ENCODE measurements at places on chromosomes 4 and X.

DNA sequence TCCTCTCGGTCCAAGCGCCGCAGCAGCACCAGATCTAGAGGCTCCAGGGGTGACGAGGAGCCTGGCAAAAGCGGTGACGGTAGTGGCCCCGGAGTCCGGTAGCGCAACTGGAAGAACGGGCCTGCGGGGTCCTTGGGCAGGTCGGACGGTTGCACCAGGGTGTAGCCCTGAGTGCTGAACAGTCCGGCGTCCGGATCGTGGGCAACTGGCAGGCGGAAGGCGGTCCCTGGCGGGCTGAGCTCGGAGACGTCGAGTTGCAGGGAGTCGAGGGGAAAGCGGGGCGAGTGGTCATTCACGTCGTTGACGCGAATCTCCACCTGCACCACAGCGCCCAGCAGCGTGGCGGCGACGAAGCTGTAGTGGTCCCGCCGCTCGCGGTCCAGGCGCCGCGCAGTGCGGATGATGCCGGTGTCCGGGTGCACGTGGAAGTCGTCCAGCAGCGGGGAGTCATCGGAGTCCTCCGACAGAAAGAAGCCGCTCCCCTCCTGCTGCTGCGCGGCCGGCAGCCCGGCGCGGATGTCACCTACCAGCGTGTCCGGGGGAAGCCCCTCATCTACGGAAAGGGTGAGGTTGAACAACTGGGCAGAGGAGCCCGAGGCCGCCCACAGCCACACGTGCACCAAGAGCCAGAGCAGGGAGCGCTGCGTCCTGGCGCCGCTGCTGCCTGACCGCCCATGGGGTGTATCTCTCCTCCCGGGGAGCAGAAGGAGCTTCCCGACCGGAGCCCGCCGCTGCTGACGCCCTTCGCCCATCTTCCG, 837 bp downstream of the DCHS2 start:
- DNase-seq: no peak
- no peaks in the 10 kb centered on the region for H3K36me3 ChIP-seq
- H3K4me1 ChIP-seq: no peaks in the 10 kb centered on the region
- H3K27ac ChIP-seq: no peak overlapping the region

- no peaks in the 10 kb centered on the region for H3K27me3 ChIP-seq
- peaks cover 13% of the 10 kb centered on the region for H3K36me3 ChIP-seq
- H3K4me1 ChIP-seq: no peaks in the 10 kb centered on the region
- H3K4me3 ChIP-seq: no peak overlapping the region
These were observed 31.2 kb downstream of the CCNI start for GRCh38 chr4:77044461-77045150.

DNA sequence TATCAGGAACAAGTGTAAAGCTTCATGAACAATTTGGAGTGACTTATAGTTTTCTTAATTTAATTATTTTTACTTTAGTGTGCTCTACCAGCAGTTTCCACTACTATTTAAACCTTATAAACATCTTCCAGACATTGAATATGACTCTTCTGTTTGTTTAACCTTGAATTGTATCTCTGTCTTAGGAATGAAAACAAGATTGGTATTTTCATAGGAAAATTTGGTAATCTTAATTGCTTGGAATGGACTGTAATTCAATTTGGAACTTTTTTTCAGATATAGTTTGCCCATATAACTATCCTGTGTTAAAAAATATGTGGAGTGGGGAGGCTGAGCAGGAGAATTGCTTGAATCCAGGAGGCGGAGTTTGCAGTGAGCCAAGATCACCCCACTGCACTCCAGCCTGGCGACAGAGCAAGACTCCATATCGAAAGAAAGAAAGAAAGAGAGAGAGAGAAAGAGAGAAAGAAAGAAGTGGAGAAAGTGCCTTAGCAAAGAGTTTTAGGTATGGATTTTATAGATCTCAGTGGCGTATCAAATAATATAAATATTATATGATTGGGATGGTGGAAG, 242.4 kb downstream of the BMPR1B start:
- no peaks in the 10 kb centered on the region for H3K4me1 ChIP-seq
- no peak overlapping the region for H3K4me3 ChIP-seq
- no peak overlapping the region for H3K27ac ChIP-seq
- no peaks in the 10 kb centered on the region for H3K36me3 ChIP-seq

GRCh38 chrX:123311486-123311885, 127.4 kb downstream of the GRIA3 start:
- no peaks in the 10 kb centered on the region for H3K36me3 ChIP-seq
- H3K27ac ChIP-seq: no peak overlapping the region
- no peaks in the 10 kb centered on the region for H3K27me3 ChIP-seq
- DNase-seq: no peak
- no peaks in the 10 kb centered on the region for H3K4me1 ChIP-seq
- H3K4me3 ChIP-seq: no peak overlapping the region

- no peak for DNase-seq
- H3K27me3 ChIP-seq: no peaks in the 10 kb centered on the region
- no peaks in the 10 kb centered on the region for H3K4me1 ChIP-seq
- no peaks in the 10 kb centered on the region for H3K36me3 ChIP-seq
- no peak overlapping the region for H3K4me3 ChIP-seq
These were observed 23.7 kb downstream of the ACSL1 start for GRCh38 chr4:184801781-184802696.

GRCh38 chr4:56976283-56976836, 1.0 kb downstream of the NOA1 start:
- peak overlapping the region; percentile 91 for H3K4me3 ChIP-seq
- H3K27me3 ChIP-seq: no peaks in the 10 kb centered on the region
- no peak for DNase-seq
- peaks cover 38% of the 10 kb centered on the region for H3K4me1 ChIP-seq

GRCh38 chr4:120704538-120704937, 218.0 kb downstream of the PRDM5 start:
- H3K27ac ChIP-seq: no peak overlapping the region
- no peaks in the 10 kb centered on the region for H3K27me3 ChIP-seq
- H3K4me1 ChIP-seq: no peaks in the 10 kb centered on the region
- H3K36me3 ChIP-seq: no peaks in the 10 kb centered on the region
- H3K4me3 ChIP-seq: no peak overlapping the region

DNA sequence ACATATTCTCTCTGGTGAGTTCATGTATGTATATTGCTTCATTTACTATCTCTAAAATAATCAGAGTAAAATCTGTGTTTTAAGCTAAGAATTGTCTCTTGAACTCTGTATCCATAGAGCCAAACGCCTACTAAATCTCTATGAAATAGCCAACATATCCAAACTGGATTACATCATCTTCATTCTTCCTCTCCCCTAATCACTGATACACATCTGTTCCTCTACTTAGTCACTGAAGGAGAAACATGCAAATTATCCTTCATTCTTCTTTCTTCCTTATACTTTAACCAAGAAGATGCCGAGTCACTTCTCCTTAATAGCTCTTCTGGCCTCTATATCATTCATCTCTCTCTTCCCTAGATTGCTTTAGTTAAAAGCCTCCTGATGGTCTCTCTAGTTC, 630.4 kb upstream of the FTHL17 start:
- H3K4me3 ChIP-seq: no peak overlapping the region
- H3K36me3 ChIP-seq: no peaks in the 10 kb centered on the region
- H3K27me3 ChIP-seq: no peaks in the 10 kb centered on the region
- H3K4me1 ChIP-seq: no peaks in the 10 kb centered on the region
- no peak overlapping the region for H3K27ac ChIP-seq

DNA sequence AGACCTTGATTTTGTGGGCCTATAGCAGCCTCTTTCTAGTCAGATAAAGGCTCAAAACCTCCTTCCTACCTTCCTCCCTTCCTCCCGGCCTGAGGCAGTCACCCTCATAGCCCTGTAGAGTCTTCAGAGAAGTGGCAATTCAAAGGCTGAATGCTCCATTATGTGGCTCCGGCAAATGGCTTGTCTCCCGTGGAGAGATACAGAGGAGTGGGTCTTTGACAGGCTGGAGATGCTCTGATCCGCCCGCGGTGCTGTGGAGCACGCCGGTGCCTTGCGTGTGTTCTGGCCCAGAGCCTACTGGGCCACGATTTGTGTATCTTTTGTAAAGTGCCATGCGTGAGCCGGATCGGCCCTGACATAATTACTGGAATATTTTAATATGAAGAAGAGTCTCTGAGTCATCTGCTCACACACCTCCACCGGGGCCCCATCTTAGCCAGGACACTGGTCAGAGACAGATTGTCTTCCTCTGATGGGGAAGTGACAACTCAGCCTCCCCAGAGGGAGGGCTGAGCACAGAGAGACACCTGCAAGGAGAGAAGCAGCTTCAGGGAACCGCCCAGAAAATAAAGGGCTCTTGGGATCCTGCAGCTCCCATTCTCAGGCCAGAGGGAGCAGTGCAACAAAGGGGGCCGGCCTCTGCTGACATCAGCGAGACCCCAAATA, 88.7 kb downstream of the DCTD start:
- no peaks in the 10 kb centered on the region for H3K36me3 ChIP-seq
- H3K4me1 ChIP-seq: no peaks in the 10 kb centered on the region
- no peak for DNase-seq
- no peaks in the 10 kb centered on the region for H3K27me3 ChIP-seq
- H3K27ac ChIP-seq: no peak overlapping the region
- no peak overlapping the region for H3K4me3 ChIP-seq

GRCh38 chrX:120790118-120790517, 85.5 kb downstream of the CT47B1 start:
- no peaks in the 10 kb centered on the region for H3K27me3 ChIP-seq
- peak; percentile 7 for DNase-seq
- H3K4me1 ChIP-seq: no peaks in the 10 kb centered on the region
- H3K4me3 ChIP-seq: no peak overlapping the region
- H3K36me3 ChIP-seq: no peaks in the 10 kb centered on the region

DNA sequence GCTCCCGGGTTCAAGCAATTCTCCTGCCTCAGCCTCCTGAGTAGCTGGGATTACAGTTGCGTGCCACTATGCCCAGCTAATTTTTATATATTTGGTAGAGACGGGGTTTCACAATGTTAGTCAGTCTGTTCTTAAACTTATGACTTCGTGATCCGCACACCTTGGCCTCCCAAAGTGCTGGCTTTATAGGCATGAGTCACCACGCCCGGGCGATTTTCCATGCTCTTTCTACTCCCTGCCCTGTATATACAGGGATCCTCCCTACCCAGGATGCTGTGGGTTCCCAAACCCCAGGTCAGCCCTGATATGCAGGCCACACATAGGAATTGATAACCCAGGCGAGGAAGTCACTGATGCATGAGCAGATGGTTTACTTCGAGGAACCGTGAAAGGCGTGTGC, 31.4 kb downstream of the SSX5 start:
- no peak overlapping the region for H3K27ac ChIP-seq
- no peak overlapping the region for H3K4me3 ChIP-seq
- H3K4me1 ChIP-seq: no peaks in the 10 kb centered on the region
- DNase-seq: no peak

- no peak overlapping the region for H3K4me3 ChIP-seq
- H3K4me1 ChIP-seq: no peaks in the 10 kb centered on the region
- no peak overlapping the region for H3K27ac ChIP-seq
These were observed 82.2 kb downstream of the STOX2 start for GRCh38 chr4:183986971-183987946.

DNA sequence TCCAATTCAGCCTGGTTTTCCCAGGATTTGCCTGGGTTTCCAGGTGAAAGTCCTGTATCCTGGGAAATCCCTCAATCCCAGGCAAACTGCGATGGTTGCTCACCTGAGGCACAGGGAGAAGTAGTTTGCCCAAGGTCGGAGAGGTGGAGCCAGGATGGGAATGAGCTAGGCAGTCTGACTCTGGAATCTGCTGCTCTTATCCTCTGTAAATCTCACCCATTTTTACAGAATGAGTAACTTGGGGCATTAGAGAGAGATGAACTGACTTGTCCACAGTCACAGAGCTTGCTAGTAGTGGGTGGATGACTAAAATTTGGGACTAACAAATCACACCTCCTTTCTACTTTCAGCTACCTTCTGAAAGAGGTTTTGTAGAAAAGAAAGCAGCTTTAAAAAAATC, 9.8 kb upstream of the ARX start:
- no peak overlapping the region for H3K4me3 ChIP-seq
- H3K27me3 ChIP-seq: peaks cover 23% of the 10 kb centered on the region
- H3K27ac ChIP-seq: no peak overlapping the region

DNA sequence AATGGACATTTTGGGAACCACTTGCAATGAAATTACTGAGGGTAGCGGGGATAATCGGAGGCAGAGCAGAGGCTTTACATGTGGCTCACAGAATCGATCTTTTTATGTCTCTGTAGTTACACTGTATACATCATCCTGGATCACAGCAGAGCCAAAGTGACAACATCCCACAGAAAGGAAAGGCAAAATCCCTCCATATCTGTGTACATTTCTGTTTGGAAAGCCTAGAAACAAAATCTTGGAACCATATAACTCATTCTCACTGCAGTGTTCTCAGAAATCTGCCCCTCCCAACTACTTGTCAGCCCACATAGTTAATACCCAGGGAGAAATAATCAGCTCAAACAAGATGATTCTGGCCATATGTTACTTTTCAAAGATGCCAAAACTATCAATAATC, 211.6 kb downstream of the DCLK2 start:
- no peak overlapping the region for H3K4me3 ChIP-seq
- DNase-seq: no peak
- H3K27ac ChIP-seq: no peak overlapping the region
- no peaks in the 10 kb centered on the region for H3K4me1 ChIP-seq

DNA sequence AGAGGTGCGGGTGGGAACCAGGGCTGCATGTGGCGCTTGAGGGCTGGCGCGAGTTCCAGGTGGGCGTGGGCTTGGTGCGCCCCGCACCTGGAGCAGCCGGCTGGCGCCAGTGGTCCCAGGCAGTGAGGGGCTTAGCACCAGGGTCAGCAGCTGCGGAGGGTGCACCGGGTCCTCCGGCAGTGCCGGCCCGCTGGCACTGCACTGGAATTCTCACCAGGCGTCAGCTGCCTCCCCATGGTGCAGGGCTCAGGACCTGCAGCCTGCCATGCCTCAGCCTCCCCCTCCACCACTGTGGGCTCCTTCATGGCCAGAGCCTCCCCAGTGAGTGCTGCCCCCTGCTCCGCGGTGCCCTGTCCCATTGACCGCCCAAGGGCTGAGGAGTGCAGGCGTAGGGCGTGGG, 174.0 kb downstream of the ADAM29 start:
- no peak overlapping the region for H3K27ac ChIP-seq
- H3K27me3 ChIP-seq: no peaks in the 10 kb centered on the region
- H3K4me3 ChIP-seq: no peak overlapping the region
- DNase-seq: no peak
- no peaks in the 10 kb centered on the region for H3K4me1 ChIP-seq

DNA sequence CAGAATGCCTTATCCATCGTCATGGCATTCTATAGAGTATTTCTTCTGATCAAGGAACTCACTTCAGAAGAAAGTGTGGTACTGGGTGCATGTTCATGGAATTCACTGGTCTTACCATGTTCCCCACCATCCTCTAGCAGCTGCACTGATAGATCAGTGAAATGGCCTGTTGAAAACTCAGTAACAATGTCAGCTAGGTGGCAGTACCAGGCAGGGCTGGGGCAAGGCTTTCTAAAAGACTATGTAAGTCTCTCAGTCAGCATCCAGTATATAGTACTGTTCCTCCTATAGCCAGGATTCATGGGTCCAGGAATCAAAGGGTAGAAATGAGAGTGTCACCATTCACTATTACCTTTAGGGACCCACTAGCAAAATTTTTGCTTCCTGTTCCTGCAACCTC, 15.8 kb upstream of the LDB2 start:
- no peak overlapping the region for H3K4me3 ChIP-seq
- H3K36me3 ChIP-seq: no peaks in the 10 kb centered on the region
- H3K4me1 ChIP-seq: no peaks in the 10 kb centered on the region
- no peak for DNase-seq
- no peaks in the 10 kb centered on the region for H3K27me3 ChIP-seq

All from effector memory CD4-positive, alpha-beta T cell (primary cell).